GM12892 (cell line): ENCODE measurements at places on chromosomes 5 and 9.

- DNase-seq, result no peak
These were observed 95.4 kb downstream of the HTR4 start for GRCh38 chr5:148558892-148559291.

DNA sequence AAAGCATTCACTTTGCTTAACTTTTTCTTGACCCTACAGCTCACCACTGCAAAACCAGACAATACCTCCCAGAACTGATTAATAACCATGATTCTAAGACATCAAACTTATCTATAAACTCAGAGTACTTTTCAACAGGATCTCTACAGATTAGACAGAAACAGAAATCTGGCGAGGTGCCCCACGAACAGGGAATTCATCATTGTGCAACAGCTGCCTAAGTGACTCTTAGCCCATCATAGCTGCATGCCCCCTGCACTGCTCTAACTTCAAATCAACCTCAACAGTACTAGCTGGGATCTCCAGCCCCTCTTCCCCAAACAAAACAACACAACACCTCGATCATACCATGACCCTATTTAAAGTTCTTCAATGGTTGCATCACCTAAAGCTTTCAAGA is 16.1 kb upstream of the COL23A1 start:
- DNase-seq, result no peak

- DNase-seq, result no peak
These were observed 53.9 kb downstream of the FXN start for GRCh38 chr9:69089491-69089890.

- no peak for DNase-seq
These were observed 201.1 kb downstream of the ARHGEF28 start for GRCh38 chr5:73827106-73827450.

DNA sequence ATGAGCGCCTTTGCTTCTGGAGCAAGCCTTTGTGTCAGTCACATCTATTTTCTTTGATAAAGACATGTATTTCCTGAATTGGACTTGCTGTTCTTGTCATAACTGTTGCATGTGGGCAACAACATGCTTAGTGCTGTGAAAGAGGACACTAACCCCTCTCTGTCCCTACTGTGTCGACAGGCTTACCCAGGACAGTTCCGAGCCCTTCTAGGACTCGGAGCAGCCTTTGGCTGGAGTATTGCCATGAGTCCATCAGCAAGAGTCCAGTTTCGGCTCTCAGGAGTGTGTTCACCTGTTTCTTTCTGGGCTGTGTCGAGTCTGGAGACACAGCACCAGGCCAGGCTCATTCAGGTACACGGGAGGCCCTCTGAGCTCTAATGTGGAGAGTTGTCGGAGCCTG is 36.1 kb upstream of the PHF2 start:
- DNase-seq, result no peak

GRCh38 chr9:113524468-113524867 is 60.9 kb downstream of the RGS3 start:
- DNase-seq, result no peak

DNA sequence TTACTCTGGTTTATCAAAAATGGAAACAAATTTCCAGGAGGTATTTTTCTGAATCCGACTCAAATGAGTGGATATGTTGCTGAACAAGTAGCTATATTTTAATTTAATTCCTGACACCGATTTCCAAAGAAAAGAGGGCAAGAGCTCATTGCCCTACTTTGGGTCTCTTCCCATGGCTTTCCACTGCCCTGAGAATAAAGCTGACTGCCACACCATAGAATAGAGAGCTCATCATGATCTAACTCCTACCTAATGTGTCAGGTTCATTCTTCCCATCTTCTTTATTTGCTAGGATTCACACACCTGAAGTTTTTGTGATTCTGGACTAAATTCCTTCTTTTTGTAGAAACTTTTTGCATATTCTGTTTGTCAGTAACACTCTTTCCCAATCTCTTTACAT is 792.1 kb downstream of the DTWD2 start:
- no peak for DNase-seq

- DNase-seq, result no peak
These were observed 40.0 kb downstream of the EXOC3 start for GRCh38 chr5:483011-483410.

DNA sequence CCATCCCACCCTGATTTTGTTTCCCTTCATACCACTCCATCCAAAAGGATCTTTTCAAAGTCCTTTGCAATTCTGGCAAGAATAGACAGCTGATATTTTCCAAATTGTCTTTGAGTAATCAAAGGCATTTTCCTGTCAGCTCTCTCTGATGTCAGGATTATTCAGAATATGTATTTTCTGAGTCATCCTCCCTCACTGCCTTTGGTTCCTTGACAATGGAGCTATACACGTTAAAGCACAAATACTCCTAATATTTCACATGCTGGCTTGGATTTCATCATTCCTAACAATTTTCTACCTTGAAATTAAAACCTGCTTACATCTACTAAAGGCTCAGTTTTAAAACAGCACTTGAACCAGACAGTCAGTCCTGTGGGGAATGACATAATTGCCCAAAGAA is 379.4 kb downstream of the GADD45G start:
- no peak for DNase-seq

- no peak for DNase-seq
These were observed 8.4 kb downstream of the UBTD2 start for GRCh38 chr5:172274951-172275753.
